T-helper 2 cell (primary cell): ENCODE measurements at places on chromosomes 16 and 17.

DNA sequence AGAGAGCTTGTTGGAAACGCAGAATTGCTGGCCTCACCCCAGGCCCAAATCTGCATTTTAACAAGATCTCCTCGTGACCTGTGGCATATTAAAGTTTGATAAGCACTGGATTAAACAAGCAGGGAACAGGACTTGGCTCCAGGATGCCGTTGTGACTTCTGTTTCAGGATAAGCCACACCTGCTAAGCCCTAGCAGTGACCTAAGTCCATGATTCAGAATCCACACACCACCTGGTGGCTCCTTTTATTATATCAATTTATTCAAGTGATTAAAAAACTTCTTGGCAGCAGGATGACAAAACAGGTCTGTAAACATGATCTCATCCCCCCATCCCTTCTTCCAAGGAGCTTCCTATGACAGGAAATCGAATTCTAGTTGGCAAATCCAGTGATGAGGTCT, 9.1 kb downstream of the NAGPA start:
- no peak for DNase-seq

DNA sequence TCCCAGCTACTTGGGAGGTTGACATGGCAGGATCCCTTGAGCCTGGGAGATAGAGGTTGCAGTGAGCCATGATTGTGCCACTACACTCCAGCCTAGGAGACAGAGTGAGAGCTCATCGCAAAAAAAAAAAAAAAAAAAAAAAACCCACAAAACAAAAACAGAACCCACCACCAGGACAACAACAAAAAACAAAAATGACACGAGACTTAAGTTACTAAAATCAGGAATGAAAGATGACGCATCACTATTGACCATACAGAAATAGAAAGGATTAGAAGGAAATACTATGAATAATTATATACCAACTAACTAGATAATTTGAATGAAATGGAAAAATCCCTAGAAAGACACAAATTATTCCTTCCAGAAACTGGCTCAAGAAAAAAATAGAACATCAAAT, 432.4 kb upstream of the PMFBP1 start:
- DNase-seq = no peak

GRCh38 chr17:39826334-39826733, 37.8 kb downstream of the IKZF3 start:
- no peak for DNase-seq

- peak; percentile 40 for DNase-seq
Observed at GRCh38 chr16:84593825-84594724, 23.8 kb downstream of the COTL1 start.

GRCh38 chr16:79864032-79864780, 263.7 kb upstream of the MAF start:
- no peak for DNase-seq

DNA sequence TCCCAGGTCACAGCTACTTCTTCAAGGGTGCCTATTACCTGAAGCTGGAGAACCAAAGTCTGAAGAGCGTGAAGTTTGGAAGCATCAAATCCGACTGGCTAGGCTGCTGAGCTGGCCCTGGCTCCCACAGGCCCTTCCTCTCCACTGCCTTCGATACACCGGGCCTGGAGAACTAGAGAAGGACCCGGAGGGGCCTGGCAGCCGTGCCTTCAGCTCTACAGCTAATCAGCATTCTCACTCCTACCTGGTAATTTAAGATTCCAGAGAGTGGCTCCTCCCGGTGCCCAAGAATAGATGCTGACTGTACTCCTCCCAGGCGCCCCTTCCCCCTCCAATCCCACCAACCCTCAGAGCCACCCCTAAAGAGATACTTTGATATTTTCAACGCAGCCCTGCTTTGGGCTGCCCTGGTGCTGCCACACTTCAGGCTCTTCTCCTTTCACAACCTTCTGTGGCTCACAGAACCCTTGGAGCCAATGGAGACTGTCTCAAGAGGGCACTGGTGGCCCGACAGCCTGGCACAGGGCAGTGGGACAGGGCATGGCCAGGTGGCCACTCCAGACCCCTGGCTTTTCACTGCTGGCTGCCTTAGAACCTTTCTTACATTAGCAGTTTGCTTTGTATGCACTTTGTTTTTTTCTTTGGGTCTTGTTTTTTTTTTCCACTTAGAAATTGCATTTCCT, 3.4 kb upstream of the LPCAT2 start:
- DNase-seq = no peak

DNA sequence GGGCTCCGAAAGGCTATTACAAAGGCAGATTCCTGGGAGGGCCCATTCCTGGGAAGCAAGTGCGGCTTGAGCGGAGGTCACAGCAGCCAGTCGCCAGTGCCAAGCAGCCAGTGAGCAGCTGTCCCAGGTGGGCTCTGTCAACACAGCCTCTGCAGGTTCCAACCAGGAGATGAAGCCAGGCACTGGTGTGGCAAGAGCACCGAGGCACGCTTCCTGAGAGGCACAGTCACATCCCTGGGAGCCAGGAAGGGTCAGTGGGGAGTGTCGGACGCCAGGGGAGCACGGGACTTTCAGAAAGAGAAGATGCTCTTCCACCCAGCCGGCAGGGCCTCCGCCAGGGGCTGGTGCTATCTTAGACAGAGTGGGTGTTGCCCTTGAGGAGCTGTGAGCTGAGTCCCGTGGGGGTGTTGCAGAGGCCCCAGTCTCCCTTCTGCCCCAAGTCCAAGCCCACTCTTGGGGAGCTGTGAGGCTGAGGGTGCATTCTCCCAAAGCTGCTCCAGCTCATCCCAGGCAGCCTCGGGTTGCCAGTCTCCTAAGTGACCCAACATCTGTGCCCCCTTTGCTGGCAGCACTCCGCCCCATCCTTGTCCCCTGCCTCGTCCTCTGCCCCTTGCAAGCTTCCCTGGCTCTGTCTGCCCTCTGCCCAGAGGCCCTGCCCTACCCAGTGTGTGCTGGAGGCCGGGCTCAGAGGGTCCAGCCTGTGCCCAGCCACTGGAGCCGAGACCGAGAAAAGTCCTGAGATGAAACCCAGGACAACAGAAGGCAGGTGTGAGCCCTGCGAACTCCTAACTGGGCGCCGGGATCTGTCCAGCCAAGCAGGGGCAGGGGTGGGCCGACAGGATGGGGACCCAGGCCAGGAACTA, 6.6 kb downstream of the UBALD1 start:
- no peak for DNase-seq

DNA sequence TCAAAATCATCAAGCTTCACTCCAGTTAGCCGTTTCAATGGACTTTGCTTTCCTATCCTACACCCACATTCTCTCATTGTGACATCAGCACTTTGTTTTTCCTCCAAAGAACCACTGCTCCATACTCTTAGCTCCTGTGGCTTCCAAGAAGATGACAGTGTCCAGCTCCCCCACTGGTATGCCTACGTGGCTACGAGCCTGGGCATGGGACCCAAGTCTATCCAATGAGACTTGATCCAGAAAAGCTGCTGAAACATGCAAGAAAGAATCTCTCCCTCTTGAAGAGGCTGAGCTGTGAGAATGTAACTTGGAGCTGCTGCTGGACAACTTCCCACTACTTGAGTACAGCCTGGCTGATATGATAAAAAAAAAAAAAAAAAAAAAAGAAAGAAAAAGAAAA, 9.4 kb downstream of the TOX3 start:
- no peak for DNase-seq

GRCh38 chr17:8747742-8748141, 3.1 kb upstream of the CCDC42 start:
- no peak for DNase-seq

- DNase-seq = no peak
Observed at GRCh38 chr16:81495321-81496234, 51.0 kb downstream of the CMIP start.

- no peak for DNase-seq
Observed at GRCh38 chr17:77722366-77722765, 236.1 kb upstream of the TNRC6C start.

DNA sequence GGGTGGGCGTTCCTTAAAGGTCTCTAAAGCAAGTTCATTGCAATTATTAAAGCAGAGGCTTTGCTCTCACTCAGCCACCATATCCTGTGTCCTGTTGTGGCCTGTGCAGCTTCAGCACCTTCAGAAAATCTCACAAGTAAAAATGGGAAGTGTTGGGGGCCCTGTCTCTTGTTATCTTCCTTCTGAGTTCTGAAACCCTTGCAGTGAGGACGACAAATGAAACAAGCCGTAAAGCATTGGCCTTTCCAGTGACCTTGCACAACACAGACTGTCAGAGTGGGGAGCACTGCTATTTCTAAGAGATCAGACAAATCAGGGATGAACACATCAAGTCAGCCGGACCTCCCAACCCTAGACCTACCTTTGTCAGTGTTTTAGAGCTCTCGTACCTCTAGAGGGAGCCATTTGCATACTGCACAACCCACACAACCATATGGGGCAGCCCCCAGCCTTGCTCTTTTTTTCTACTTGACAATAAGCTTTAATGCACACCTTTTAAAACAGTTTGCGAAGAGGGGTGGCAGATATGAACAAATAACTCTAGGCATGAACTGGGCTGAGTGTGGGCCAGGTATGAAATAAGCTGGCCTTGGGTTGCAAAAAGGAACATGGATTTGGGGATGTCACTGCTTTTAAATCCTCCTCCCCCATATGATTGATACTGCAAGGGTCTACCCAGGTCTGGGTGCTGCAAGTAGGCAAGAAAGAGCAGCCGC, 89.8 kb downstream of the KATNIP start:
- DNase-seq = no peak

- DNase-seq = no peak
Observed at GRCh38 chr17:13518261-13519000, 83.3 kb downstream of the HS3ST3A1 start.

GRCh38 chr16:83336603-83337002, 471.2 kb upstream of the HSBP1 start:
- DNase-seq = no peak

GRCh38 chr17:79668344-79669250, 57.7 kb upstream of the RBFOX3 start:
- no peak for DNase-seq

- no peak for DNase-seq
Observed at GRCh38 chr16:88599092-88599733, 29.0 kb downstream of the ZC3H18 start.

DNA sequence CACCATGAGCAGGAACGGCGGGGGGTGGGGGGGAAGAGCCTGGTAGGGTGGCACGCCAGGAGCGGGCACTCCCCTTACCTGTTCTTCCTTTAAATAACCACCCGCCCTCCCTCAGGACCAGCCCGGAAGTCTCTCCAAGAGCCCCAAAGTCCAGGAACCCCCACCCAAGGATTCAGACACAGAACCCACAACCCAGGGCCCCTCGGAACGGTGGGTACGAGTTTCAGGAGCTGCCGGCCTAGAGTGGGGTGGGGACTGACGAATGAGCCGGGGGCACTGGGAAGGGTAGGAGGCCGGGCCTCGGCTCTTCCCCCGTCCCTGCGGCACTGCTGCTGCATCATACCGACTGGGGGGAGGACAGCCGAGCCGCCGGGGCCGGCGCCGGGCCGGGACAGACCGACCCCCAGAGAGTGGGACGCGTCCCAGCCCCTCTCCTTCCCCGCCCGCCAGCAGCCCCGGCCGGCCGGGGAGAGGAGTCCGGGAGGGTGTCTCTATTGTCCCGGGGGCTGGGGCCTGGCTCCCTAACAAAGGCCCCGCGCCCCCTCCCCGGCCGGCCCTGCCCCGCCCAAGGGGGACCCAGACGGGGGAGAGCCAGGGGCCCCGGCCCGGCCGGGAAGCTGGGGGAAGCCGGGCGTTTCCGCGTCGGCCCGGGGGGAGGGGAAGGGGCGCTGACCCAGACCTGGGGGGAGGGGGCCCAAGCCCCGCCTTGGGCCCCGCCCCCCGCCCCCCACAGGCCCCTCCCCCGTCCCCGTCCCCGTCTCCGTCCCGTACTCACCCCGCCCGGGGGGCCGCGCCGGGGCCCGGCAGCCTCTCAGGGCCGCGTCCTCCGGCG, 747 bp downstream of the ATXN7L3 start:
- DNase-seq = peak; percentile 73

GRCh38 chr17:46192189-46192438, 1.1 kb downstream of the KANSL1 start:
- no peak for DNase-seq

- no peak for DNase-seq
Observed at GRCh38 chr17:45101883-45102811, 30.2 kb downstream of the PLCD3 start.

GRCh38 chr17:61487161-61487988, 35.2 kb downstream of the TBX4 start:
- no peak for DNase-seq

- DNase-seq = no peak
Observed at GRCh38 chr17:77145224-77145611, 4.4 kb downstream of the SEC14L1 start.

GRCh38 chr17:59844884-59845594, 47.7 kb downstream of the TUBD1 start:
- no peak for DNase-seq

DNA sequence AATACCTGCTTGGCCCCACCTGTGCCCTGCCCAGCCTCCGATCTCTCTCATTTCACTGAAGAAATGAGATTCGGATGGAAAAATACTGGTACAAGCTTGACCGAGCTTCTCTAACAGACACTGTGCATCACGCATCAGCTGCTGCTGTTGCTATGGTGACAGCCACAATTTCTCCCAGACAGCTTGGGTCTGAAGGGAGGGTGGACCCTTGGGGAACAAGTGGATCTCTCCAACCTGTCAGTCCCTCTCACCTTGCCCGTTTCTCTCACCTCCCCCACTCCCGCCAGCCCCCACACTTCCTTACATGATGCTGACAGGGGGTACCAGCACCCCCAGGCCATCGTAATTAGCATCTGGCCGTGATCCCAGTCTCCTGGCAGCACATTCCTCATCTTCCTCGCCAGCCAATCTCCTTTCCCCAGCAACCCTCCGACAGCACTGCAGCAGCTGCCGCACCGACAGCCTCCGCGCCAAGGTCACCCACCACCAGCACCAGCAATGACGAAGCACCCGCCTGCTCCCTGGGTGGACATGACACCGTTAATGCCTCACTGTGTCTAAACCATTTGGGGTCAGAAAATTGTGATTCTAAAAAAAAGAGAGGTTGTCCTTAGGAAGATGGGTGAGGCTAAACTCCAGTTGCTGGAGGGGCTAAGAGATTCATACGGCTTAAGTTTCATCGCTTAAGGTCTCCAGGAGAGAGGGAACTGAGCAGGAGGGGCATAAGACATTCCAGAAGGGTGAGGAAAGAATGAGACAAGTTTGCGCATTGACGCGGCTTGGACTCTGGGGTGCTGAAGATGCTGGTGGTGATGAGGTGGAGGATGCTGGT, 58.6 kb upstream of the TNRC6A start:
- no peak for DNase-seq

DNA sequence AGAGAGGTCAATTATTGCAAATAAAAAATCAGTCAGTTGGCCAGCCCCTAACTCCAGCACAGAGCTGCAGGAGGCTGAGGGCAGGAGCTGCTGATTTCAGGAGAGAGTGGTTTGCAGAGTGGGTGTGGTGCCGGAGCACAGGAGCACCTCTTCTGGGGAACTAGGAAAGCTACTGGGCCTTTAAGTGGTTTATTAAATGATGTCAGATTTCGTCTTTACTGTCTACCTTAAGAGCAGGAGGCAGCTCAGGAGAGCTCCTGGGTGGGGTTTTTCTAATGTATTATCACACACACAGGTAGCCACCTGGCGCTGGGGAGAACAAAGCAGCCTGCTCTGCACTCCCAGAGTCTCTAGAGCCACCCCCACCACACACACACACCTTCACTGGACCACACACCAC, 11.5 kb upstream of the HAS3 start:
- no peak for DNase-seq

- no peak for DNase-seq
Observed at GRCh38 chr17:22203208-22203715, 510.9 kb downstream of the KCNJ18 start.

GRCh38 chr17:46863383-46864121, 12.2 kb downstream of the WNT9B start:
- no peak for DNase-seq

GRCh38 chr17:7929158-7930023, at the start of gene KCNAB3:
Gene KCNAB3 (minus strand): TSS chr17:7929856. CDS start chr17:7929435, 421 bp downstream.
- DNase-seq = peak; percentile 20
